ENCODE measurements at places on chromosomes 7 and 10. TPM values are rescaled to one million over a fixed set of nuclear protein-coding genes. Genes with fewer than 3 reads are reported as not detected.

DNA sequence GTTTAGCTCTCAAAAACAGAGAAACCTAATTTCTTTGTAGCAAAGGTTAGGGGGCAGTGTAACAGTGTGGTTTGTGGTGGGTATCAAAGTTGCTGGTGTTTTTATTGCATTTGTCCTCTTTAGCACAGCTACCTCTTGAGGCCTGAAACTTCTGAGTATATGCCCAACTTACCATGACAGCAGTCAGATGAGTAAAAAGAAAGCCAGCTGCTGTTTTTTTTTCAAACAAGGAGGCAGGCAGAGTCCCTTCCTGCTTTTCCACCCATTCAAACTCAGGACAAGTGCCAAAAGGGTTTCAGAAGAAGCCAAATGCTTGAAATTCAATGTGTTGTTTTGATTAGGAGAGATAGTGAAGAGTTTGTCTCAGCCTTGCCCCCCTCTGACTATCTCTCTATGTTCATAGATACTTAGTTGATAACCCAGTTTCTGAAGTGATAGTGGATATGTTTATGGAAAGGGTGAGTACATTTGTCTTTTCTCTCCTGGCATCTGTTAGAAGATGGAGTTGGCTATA, 23.1 kb downstream of the GBF1 start:
- peak; percentile 11 for DNase-seq

DNA sequence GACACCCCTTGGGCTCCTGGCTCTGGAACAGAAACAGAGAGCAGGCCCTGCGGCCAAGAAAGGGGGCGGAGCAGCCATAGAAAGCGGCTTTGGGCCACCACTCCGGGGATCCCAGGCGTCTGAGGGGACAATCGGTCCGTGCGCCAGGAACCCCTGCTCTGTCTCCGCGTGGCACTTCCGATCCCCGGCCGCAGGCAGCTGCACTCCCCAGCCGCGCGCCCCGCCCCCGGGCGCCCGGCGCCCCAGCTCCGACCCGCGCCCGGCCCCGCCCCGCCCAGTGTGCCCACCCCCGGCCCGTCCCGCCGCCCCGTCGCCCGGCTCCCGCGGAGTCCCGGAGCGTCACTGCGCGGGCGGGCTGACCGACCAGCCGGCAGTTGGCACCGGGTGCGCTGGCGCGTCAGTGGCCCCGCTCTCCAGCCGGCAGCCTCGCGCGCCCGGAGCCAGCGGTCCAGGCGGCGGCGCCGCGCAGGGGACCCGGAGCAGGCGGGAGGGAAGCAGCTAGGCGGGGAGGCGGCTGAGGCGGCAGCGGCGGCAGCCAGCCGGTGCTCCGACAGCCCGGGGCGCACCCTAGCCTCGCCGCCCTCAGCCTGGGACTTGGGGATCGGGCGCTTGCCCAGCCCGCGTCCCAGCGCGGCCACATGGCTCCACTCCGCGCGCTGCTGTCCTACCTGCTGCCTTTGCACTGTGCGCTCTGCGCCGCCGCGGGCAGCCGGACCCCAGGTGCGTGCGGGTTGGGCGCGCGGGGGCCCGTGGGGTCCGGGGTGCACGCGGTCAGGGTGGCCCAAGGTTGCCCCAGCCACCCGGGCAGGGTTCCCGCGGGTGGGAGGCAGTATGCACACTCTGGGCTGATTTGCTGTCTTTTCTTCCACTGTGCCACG, at the start of gene ADAMTS14:
TSS of gene ADAMTS14 (plus strand) at position 342 of the 878 bp plus-strand sequence. CDS start at position 639, 297 bp downstream.
- DNase-seq = peak; percentile 49

DNA sequence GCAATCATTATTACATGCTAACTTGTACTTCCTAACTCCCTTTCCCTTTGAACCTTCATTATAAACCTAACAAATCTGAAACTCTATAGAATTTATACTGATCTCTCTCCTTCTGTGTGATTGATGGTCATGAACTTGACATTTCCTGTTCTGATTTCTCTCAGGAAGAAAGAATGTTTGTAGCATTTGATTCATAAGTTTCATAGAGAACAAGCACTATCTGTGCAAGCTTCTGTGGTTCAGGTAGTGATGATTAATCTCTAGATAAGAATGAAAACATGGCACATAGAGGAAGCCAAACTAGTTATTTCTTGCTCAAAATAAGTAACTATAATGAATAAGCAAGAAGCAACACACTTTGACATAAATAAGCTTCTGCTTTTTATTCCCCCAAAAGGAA, 34.2 kb downstream of the TFPI2 start:
- no peak for DNase-seq

The ZCCHC24 gene
- 48.8 TPM for total RNA-seq

GRCh38 chr10:127986531-127987466, 79.9 kb downstream of the PTPRE start:
- no peak for DNase-seq

- DNase-seq = no peak
Observed at GRCh38 chr7:86995052-86995725, 64.3 kb downstream of the ELAPOR2 start.

- no peak for DNase-seq
Observed at GRCh38 chr7:84258628-84259027, 64.0 kb upstream of the SEMA3A start.

DNA sequence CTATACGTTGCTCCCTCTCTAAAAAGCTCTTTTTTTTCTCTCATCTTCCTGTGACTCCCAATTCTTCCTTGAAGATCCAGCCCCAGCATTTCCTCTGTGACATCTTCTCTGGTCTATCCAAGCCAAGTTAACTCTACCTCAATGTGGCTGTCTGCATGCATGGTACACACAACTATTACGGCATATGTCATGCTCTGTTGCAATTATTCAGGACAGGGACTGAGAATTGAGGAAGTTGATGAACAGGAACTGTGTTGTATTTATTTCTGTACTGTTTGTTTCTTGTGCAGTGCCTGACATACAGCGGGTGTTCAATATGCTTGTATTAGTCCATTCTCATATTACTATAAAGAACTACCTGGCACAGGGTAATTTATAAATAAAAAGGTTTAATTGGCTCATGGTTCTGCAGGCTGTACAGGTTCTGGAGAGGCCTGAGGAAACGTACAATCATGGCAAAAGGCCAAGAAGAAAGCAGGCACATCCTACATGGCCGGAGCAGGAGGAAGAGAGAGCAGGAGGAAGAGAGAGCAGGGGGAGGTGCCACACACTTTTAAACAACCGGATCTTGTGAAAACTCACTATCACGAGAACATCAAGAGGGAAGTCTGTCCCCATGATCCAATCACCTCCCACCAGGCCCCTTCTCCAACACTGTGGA, 6.3 kb downstream of the TRPV5 start:
- no peak for DNase-seq

The AKR1C3 gene
- total RNA-seq = 72.5 TPM

The INMT gene
- total RNA-seq = 37.4 TPM

- DNase-seq = peak; percentile 92
Observed at GRCh38 chr10:78215645-78216044, 182.0 kb downstream of the RPS24 start.

The ERV3-1 gene
- 19.5 TPM for total RNA-seq

The CRTAC1 gene
- 2.7 TPM for total RNA-seq

The CYP26C1 gene
- total RNA-seq = 0.22 TPM

The CEP55 gene
- total RNA-seq = 0.11 TPM

DNA sequence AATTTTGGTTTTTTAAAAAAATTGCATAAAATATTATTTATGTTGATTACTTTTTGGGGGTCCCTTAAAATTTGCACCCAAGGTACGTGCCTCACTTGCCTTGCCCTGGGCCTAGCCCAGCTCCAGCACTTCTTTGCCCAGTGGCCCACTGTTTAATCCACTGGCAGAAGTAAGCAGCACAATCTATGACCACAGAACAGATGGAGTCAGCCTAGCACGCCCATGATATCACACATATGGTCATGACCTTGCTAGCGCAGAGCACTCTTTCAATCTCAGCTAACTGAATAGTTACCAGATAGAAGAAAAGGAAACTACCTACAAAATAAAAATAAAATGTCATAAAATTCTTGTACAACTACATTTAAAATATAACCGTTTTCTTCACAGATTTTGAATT, 5.6 kb downstream of the OGA start:
- DNase-seq = no peak

GRCh38 chr10:13365831-13366230, 17.7 kb upstream of the SEPHS1 start:
- no peak for DNase-seq
